ENCODE measurements at places on chromosomes 2 and 18.

GRCh38 chr2:30112561-30112960 lies 34.2 kb upstream of the YPEL5 start:
- DNase-seq: no peak

DNA sequence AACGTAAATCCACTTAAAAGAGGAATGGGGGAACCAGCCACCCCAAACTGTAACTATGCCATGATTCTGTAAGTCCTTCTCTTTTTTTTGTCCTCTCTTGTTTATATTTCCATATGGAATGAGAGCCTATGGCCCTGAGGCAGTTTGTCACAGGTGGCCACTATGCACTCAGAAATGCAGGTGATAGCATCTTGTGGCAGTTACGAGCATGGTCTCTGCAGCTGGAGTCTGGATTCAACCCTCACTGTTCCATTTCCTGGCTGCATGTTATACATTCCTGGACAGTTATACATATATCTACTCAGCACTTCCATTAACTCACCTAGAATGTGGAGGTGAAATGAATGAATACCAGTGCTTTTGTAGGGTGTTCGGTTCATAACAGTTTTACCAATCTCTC lies 291.5 kb upstream of the FANCL start:
- no peak for DNase-seq

- DNase-seq: no peak
Observed at GRCh38 chr18:48358868-48359267, 50.3 kb downstream of the ZBTB7C start.

- peak; percentile 52 for DNase-seq
Observed at GRCh38 chr2:126664234-126664633, 8.3 kb downstream of the GYPC start.

DNA sequence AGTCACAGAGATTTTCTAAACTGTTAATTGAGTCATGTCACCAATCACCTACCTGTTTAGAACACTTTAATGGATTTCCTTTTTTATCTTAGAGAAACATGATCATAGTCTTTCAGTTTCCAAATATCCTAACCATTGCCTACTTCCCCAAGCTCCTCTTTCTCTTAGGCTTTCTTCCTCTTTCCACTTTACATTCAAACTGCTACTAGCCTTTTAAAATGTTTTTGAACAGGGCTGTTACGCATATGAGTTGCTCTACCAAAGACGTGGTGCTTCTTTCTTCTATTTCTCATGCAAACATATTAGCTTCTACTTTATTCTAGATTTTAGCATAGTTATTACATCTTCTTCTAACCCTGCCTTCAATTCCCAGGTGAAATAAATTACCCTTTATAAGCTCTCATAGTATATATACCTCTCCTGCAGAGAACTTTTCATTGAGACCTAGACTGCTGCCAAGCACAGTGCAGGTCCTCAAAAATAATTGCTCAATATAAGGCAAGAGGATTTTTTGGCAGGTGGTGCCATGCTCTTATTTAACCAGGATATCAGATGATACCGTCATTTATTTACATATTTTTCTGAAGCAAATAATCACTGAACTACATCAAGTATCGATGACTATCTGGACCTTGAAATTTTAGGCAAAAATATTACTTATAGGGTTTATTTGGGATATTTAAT lies 937.1 kb downstream of the TSN start:
- DNase-seq: no peak

DNA sequence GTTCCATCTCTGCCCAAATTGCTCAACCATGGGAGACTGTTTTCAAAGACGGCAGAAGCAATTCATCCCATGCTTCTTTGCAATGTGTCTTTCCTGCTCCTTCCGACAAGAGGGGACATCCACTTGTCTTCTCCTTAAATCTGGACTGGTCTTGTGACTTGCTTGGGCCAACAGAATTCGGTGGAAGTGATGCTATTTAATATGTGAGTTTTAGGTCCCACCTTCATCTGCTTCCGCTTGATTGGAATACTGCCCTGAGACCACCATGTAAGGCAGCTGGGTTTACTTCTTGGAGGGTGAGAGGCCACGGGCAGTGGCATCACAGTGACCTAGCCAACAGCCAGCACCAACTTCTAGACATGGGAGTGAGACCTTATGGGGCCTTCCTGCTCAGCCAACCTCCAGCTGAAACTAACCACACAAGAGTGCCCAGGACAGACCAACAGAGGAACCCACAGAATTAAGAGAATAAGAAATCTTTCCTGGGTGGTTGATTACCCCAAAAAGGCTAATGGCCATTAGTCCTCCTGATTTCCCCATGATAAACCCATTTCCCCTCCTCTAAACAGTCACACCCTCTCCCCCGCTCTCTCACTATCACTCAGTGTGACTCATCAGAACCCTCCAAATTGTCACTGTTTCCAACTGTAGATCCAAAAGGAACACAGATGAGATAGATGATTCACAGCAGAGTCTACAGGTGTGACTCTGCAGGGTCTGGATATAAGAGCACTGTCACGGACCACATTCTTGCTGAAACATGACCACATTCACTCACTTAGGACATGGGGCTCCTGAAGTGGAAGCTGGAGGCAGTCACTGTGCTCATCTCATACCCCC lies 16.2 kb upstream of the RHOB start:
- peak; percentile 33 for DNase-seq

DNA sequence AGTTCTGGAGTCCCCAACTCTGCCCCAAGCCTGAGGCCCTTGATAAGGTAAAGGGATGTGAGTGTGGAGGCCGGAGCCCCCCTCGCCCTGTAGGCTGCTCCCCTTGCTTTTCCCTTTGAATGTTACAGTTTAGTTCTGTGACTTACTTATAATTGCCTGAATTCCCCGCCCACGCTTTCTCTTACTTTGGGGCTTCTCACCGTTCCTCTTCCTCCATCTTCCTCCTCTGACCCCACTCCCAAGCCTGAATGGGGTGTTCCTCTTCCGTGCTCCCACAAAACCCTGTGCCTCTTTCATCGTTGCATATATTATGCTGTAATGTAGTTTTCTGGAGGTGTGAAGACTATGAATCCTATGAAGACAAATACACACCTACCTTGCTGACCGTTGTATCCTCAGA lies 15.0 kb upstream of the IL1RN start:
- no peak for DNase-seq

DNA sequence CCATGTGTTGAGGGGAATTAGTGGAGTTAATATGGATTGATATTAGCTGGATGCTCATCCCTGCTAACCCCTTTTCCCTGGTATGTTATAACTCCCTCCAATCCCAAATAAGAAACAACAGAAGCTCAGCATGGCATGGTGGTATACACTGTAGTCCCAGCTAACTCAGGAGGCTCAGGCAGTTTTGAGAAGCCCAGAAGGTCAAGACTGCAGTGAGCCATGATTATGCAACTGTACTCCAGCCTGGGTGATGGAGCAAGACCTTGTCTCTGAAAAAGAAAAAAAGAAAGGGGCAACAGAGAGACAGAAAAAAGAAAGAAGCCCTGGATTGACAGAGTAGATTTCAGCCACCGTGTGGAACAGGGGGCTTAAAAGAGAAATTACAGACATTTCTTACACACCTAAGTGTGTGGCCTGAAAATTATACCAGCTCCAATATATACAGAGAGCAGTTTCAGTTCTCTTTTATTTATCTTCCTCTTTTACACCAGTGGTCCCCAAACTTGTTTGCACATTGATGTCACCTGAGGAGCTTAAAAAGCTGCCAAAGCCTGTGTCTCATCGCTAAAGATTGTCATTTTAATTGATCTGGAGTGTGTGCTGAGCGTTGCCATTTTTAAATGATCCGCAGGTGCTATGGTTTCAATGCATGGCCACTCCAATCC lies 203.6 kb downstream of the UBE2E3 start:
- no peak for DNase-seq

DNA sequence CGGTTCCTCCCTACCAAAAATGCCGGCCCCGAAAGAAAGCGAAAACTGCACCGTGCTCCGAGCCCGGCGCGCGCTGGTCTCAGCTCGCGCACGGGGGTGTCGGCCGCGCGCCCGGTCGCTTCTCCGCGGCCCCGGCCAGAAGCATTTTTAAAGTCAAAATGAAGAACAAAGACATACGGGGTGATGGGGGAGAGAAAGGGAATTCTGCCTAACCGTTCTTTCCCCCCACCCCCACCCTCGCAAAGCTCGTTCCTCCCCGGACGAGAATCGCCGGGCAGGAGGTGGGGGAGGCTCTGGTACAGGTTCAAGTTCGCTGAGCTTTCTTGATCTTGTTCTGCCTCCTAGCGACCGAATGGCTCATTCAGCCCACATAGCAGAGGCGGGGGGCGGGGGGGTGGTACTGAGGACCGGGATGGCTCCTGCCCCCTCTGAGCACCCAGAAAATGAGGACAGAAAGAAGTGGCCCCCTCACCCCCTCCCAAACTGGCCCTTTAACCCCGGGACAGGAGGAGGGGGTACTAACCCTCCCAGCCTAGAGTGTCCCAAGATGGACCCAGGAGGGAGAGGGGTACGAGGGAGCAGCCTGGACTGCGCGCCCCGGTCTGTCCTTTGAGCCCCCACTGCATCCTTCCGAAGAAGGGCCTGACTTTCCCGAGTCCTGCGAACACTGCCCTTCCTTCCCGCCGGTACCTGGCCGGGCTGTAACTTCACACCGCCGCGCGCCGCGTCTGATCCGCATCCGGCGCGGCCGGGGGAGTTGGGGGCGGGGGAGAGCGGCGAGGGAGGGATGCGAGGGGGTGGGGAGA lies 3.1 kb downstream of the BCL11A start:
- DNase-seq: peak; percentile 64

GRCh38 chr2:238169708-238170251 lies 11.0 kb downstream of the ERFE start:
- DNase-seq: no peak

GRCh38 chr2:96520697-96521096 lies 15.5 kb upstream of the NEURL3 start:
- no peak for DNase-seq

GRCh38 chr2:14428056-14428455 lies 204.5 kb upstream of the LRATD1 start:
- DNase-seq: no peak

GRCh38 chr2:127040169-127040568 lies 66.8 kb downstream of the BIN1 start:
- no peak for DNase-seq

- no peak for DNase-seq
Observed at GRCh38 chr2:9772999-9773902, 70.0 kb upstream of the TAF1B start.

GRCh38 chr2:110113961-110114591 lies 1.5 kb downstream of the MALL start:
- no peak for DNase-seq

- DNase-seq: no peak
Observed at GRCh38 chr18:55214534-55214933, 255.3 kb upstream of the CCDC68 start.

DNA sequence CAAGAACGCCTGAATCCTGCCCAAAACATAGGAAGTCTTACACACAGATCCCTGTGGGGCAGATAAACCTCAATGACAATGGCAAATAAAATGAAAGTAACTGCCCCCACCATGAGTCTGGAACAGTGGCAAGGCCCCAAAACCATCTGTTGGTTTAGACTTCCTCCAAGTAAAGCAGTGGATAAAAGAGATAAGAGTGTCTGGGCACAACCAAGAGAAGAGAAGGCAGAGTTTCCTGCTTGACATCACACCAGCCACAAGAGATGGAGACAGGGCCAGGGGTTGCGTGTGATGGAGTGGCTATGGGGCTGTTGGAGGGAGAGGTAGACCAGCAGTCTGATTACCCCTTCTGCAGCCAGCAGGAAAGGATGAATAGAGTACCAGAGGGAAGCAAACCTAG lies 212.1 kb upstream of the POU3F3 start:
- no peak for DNase-seq

DNA sequence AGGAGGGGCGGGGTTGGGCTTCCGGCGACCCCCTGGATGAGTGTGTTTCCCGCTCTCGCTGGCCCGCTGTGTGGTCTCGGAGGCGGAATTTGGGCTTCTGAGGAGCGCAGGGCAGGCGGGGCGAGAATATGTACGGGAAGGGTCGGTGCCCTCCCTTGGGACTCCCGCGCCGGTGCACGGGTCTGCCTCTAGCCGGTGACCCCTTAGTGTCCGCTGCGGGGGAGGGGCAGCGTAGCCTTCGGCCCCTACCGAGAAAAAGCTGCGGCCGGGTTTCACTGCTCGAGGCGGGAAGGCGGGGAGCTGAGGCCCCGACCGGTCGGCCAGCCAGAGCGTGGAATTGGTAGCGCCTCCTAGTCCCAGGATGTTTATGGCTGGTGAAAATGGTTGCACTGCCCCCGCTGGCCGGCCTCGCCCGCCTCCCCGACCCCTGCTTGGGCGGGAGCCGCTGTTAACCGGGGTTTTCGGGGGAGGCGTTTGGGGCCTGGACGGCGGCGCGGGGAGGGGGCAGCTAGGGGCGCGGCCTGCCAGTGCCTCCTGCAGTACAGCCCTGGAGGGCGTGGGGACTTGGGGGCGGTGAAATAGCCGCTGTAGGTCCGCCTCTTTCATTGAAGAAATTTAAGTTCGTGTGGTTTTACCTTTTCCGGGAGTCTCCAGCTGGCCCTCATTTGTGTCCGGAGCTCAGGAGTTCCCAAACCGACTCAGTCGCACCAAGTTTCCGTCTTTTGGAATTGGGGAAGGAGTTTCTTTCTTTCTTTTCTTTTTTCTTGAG lies at the start of gene UGP2:
TSS of gene UGP2 (plus strand) at position 643 of the 769 bp plus-strand sequence. CDS start 290 bp downstream, outside the sequence.
- DNase-seq: peak; percentile 88

- DNase-seq: peak; percentile 46
Observed at GRCh38 chr2:29000481-29000880, 19.4 kb downstream of the TOGARAM2 start.

DNA sequence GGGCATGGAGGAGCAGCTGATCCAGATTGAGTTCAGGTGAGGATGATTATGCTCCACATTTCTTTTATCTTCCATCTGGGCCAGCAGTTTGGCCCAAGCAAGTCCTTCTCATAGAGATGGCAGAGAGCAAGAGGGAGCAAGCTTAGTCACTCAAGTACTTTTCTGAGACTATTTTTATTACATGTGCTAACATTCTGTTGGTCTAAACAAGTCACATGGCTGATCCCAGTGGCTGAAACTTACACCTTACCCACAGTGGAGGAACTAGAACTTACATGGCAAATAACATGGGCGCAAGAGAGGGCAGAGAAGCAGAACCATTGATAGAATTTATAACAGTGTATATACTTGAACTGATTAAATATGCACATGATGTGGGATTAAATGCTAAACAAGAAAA lies 105.7 kb downstream of the KYNU start:
- no peak for DNase-seq

DNA sequence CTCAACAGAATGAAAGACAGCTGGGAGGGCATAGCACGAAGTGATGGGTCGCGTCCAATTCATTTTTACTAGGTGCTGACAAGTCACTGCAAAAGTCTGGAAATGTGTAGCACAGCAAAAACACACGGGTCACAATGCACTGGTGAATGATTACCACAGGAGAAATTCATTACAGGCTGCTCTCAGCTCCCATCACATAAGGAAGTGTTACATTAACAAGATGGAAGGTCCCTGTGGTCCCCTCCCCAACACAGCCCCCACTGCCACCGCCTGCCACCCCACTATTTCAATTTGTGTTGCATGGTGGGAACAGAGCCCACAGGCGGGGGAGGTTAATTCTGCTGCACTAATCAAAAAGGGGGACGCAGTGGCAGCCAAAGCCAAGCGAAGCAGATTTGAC lies 122.8 kb downstream of the NRP2 start:
- no peak for DNase-seq

All from stimulated activated CD8-positive, alpha-beta memory T cell treated with anti-CD3 and anti-CD28 coated beads, Interleukin-4, amount 100 ng/mL, for 48 hours (primary cell).